EH (cell line): ENCODE measurements at places on chromosomes 16 and 17.

DNA sequence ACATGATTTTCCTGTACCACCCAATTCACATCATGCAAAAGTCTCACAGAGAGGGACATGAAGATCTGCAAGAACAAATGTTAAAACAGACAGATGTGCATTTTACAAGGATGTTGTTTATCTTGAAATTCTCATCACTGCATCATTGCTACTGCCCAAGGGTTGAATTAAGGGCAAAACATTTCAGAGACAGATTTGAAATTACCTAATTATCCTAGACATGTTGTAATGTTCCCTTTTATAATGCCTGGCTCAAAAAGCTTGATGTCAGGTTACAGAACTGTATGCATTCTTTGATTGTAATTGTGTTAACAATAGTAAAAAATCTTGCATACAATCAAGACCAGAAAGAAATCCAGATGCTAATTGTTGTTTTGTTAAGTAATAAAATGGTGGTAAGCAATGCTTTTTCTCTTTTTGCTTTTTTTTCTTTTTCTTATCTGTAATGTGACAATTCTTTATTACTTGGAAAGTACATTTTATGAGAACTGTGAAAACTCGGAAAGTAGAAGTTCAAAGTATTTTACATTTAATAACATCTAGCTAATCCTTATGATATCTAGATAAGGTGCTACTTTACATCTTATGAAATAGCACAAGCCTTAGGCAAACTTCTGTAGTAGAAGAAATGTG lies 3.6 kb upstream of the DUSP14 start:
- DNase-seq, result peak; percentile 28

DNA sequence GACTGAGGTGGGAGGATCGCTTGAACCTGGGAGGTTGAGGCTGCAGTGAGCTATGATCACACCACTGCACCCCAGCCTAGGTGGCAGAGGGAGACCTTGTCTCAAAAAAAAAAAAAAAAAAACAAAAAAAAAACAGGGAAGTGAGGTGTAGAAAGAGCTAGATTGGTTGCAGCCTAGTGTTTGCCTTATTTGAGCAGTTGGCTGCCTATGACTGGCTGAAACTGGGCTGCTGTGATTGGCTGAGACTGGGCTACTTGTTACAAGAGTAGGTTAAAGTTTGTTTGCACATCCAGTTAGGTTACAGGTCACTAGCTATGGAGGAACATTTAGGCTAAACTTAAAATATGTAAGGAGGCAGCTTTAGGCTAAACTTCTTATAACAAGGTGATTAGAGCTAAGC lies 5.7 kb downstream of the DHRS7B start:
- no peak for DNase-seq

DNA sequence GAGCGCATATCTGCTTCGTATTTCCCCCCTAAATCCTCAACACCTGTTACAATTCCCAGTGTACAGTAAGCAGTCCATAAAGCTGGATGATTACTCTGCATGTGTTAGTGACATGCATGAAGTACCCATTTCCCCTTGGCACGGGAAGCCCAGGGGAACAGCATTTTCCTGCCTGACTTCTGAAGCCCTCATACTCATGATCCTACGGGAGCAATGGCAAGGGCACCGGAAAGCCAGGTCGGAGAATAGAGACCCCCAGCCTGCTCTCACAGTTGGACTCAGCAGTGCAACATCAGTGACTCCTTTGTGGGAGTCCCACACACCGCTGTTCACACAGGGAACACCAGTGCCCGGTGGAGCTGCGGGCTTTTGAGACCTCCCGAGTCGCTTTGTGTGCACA lies 336.9 kb downstream of the CDH13 start:
- DNase-seq, result no peak

DNA sequence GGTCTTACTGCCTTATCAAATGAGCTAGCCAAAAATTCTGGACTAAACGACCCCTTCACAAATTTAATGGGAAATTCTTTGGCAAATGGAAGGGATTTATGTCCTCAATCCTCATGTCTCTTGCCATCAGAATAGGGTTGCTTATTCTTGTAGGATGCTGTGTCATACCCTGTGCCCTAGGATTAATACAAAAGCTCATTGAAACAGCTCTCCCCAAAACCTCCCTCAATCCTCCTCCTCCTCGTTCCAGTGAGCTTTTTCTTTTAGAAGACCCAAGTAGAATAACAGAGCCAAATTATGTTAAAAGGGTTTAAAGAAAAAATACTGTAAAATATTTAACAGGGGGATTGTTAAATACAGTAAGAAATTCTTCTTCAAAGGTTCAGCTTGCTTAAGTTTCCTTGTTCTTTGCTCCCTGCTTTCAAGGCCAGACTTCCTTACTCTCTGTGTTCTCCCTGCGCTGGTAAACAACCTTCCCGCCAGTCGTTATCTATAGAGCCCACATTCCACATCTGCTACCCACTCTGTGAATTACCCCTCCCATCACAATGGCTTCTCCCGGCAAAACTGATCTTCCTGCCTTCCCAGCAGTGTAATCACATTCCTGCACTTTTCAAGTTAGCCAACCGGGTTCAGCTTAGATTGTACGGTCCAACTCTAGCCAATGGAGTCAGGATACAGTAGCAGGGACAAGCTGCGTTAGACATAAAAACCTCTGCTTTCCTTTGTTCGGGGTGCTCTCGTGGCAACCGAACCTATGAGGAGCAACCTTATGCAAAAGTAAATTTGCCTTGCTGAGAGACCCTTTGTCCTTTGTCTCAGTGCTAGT lies 9.7 kb downstream of the HPR start:
- DNase-seq, result peak; percentile 31

DNA sequence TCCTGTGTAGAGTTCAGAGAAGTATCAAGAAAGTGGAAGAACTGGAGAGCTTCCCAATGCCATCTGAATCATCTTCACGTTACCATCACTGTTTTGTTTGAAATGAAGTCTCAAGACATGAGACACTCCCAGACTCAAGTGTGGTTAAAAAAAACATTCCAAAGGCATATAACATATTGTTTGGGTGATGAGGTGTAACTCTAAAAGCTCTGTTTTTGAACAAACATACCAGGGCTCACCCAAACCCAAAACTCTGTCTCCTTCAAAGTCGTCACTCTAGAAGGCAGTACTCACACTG lies 6.3 kb upstream of the ZCCHC14 start:
- peak; percentile 87 for DNase-seq

GRCh38 chr17:75181608-75182318 lies 996 bp downstream of the SUMO2 start:
- peak; percentile 29 for DNase-seq

- peak; percentile 94 for DNase-seq
Observed at GRCh38 chr17:46929413-46929812, 6.5 kb downstream of the GOSR2 start.

DNA sequence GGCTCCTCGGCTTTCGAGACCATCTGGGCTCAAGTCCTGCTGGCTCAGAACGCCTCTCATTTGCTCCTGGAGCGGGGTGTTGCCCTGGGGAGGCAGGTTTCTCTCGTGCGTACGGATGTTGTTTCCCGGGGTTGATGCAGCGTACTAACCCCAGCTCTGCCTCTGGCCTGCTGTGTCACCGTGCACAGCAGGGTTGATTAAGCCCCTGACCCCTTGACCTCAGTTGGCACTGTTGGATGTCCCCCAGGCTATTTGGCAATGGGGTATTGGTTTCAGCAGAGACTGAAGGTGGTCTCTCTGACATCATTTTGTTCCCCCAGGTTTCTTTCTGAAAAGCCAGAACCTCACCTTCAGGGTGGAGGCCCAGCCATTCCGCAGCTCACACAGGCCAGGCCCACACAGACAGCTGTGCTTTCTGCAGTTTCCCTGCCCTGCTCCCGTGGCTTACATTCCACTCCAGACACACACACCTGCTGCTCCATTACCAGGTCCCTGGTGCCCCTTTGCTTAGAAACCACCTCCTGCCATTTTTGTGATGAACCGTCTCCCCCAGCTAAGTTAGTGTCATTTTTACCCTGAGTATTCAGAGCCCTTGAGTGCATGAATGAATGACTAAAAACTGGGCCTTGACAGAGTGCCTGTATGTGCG lies 233.5 kb downstream of the CCDC182 start:
- DNase-seq, result no peak

DNA sequence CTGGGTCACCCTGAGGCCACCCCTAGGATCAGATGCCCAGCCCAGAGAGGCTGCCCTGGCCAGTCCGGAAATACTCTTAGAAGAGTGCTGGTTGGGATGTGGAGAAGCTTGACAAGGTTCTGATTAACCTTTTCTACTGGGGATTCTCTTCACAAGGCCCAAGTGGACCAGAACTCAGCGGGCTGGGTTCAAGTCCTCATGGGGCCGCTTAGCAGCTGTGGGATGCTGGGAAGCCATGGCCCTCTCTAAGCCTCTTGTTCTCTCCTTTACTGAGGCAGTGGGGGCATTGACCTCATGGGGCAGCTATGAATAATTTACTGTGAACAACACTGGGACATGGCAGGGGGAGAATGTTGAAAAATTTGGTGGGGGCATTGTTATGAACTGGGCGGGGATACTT lies 92.8 kb downstream of the CYLD start:
- no peak for DNase-seq

- no peak for DNase-seq
Observed at GRCh38 chr16:4465977-4466779, 8.2 kb downstream of the NMRAL1 start.

GRCh38 chr16:52634528-52634927 lies 87.6 kb upstream of the TOX3 start:
- DNase-seq, result no peak

DNA sequence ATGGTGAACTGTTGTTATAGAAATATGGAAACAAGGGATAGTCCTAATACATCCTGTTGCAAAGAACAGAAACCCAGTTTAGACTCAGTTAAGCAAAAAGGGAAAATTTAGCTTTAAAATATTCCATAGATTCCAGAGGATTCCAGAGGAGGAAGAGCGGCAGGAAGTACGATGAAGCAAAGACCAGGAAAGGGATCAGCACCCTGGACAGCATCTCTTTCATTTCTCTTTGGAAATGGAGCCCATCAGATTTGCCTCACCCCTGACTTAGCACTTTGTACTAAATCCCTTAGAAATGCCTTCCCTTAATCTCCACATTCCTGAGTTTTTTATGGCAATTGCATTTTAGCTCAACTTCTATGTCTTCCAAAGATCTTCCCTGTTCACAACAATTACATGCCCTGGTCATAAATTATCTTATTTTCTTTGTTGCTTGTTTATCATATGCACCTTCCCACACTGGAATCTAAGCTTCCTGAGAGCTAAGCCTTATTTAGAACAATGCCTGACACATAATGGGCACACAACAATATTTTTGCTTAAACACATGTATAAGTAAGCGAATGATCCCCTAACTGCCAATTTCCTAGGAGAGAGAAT lies 150.0 kb upstream of the RBFOX1 start:
- DNase-seq, result no peak

GRCh38 chr17:11559601-11560000 lies 38.7 kb upstream of the DNAH9 start:
- no peak for DNase-seq

GRCh38 chr16:28875134-28876018 lies 2.9 kb upstream of the ATP2A1 start:
- no peak for DNase-seq

DNA sequence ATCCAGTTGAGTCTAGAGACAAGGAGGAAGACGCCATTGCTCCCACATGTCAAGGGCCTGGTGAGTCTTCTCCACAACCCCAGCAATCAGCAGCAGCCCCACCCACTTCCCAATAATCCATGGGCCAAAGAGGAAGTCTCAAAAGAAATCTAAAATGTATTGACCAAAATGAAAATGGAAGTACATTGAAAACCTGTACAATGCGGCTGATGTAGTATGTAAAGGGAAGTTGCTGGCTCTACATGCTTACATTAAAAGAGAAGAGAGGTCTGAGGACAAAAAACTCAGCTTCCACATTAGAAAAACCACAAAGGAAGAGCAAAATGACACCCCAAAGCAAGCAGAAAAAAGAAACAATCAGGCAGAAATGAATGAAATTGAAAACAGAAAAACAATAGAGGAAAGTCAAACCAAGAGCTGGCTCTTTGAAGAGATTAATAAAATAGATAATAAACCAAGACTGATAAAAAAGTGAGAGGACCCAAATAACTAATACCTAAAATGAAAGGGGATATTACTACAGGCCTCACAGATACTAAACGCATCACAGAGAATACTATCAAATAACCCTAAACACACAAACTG lies 100.6 kb upstream of the METRNL start:
- no peak for DNase-seq

- peak; percentile 22 for DNase-seq
Observed at GRCh38 chr16:90048347-90048722, 28.8 kb downstream of the PRDM7 start.

GRCh38 chr16:25109643-25110042 lies 1.9 kb upstream of the LCMT1 start:
- peak; percentile 98 for DNase-seq

- no peak for DNase-seq
Observed at GRCh38 chr17:7579834-7580603, 581 bp downstream of the CD68 start.

- no peak for DNase-seq
Observed at GRCh38 chr16:5349670-5350517, 252.3 kb upstream of the EEF2KMT start.

- no peak for DNase-seq
Observed at GRCh38 chr17:44645341-44645740, 10.9 kb upstream of the MEIOC start.

GRCh38 chr17:6576038-6576785 lies 19.9 kb upstream of the PITPNM3 start:
- DNase-seq, result no peak

DNA sequence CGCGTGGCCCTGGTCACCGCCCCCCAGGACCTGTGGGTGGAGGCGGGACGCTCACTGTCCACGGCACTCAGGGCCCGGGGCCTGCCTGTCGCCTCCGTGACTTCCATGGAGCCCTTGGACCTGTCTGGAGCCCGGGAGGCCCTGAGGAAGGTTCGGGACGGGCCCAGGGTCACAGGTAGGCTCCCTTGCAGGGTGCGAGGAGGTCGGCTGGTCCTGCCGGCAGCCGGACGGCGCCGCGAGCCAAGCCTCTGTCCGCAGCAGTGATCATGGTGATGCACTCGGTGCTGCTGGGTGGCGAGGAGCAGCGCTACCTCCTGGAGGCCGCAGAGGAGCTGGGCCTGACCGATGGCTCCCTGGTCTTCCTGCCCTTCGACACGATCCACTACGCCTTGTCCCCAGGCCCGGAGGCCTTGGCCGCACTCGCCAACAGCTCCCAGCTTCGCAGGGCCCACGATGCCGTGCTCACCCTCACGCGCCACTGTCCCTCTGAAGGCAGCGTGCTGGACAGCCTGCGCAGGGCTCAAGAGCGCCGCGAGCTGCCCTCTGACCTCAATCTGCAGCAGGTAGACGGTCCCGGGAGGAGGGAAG lies 1.3 kb downstream of the GUCY2D start:
- DNase-seq, result no peak

DNA sequence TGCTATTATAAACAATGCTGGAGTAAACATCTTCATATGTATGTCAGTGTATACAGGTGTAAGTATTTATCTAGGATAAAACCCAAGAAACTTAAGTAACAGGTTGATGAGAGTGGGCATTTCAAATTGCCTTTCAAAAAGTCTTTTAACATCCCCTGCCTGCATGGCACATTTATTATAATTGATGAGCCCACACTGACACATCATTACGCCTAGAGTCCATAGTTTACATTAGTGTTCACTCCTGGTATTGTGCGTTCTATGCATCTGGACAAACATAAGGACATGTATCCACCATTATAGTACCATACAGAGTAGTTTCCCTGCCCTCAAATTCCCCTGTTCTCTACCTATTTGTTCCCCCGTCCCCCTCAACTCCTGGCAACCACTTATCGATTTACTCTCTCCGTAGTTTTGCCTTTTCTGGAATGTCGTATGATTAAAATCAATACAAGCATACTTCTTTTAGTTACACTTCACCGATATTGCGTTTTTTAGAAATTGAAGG lies 53.7 kb downstream of the NACA2 start:
- no peak for DNase-seq

GRCh38 chr16:89359264-89360147 lies 130.9 kb downstream of the ANKRD11 start:
- no peak for DNase-seq

- no peak for DNase-seq
Observed at GRCh38 chr16:89115216-89115861, 21.7 kb downstream of the ACSF3 start.
